Stimulated activated CD4-positive, alpha-beta T cell treated with anti-CD3 and anti-CD28 coated beads, Interleukin-1b, Interleukin-23, amount 100 ng/mL, for 4 hours (primary cell): ENCODE measurements at places on chromosomes 16 and 17.

DNA sequence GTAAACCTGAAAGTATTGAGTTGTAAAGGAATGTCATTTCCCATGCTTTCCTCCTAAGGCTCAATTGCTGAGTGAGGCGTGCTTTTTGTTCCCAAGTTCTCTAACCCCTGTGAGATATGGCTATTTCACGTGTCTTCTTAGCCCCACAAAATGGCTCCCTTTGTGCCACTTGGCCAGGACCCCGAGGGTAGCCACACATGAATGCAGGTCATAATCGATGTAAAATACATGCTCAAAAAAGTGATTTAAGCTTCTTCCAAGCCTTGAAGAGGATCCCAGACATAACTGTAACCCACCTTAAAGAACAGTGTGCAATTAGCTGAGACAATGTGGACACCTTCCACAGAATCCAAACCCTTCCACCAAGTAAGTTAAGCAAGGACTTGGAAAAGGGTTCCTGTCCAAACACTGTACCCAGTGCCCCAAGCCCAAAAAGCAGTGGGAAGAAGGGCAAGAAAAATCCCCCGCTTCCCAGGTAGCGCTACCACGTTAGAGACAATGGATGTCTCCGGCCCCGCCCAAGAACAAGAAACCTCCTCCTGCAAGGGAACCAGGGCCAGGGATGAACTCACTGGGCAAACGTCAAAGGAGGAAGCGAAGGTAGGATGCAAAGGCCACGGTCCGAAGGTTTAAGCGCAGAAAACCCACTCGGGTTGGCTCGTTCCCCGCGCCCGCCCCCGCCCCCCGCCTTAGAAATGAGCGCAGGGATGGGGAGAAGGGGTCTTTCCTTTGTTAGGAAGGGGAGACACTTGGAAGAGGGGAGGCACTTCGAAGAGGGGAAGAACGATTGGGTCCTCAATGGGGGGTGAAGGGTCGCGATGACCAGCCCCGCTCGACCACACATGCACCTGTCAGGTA is 1.2 kb downstream of the JPT1 start:
- no peak for DNase-seq

GRCh38 chr16:30816769-30817168 is 29.8 kb upstream of the ZNF629 start:
- DNase-seq: no peak

DNA sequence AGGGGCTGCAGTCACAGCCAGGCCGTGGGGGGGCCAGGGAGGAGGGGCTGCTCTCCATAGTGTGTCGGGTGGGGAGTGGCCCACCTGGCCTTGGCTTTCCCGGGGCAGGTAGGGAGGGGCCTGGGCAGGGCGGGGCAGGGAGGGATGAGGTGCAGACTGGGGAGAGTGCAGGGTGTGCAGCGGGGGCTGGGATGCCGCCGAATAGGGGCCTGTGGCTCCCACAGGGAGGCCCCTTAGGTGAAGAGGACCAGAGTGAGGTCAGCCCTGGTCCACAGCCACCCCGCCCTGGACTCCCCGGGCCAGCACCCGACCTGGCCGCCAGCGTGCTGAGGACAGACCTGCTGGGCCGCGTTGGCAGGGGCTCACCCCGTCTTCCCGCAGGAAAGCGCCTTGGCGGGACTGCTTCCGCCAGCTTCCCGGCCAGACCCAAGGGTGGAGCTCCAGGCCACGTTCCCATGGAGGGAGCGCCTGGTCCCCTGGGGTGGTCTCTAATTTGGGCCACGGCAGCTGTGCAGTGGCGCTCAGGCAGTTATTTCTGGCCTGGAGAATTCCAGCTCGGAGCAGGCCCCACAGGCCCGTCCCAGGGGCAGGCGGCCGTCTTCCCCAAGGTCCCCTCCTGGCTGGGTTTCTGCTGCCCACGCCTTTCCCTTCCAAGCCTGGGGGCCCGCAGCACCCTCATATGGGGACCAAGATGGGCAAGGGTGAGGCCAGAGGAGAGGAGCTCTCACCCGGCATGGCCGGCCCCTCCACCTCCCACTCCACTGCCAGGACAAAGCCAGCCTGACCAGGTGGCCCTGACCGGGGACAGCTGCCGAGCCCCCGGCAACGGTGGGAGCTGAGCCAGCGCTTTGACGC is 27.9 kb downstream of the CACNA1H start:
- no peak for DNase-seq

DNA sequence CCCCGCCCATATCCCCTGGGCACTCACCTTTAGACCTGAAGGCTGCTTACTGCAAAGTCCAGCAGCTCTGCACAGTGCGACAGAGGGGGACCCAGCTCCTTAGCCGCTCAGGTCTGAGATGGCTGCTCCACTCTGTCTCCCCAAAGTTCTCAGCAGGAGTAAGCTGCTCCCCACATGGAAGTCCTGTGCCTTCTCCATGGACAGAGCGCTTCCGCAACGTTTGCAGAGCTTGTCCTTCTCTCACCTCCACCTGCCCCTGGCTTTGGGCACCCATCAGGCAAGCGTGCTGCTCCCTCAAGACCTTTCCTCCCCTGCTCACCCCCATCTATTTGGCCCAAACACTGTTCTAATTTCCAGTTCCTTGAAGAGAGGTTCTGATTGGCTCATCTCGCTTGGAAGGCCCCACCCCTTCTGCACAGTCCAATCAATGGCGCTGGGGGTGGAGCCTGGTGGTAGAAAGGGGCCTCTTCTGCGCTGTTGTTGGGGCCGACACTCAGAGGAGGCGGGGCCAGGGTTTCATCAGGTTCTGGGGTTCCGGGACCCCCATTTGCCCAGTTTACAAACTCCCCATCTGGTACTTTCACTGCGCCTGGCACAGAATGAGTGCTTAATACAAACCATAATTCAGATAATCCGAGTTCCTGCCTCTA is 137.2 kb downstream of the CYLD start:
- DNase-seq: no peak

- peak; percentile 50 for DNase-seq
These were observed 7.9 kb upstream of the BAHCC1 start for GRCh38 chr17:81387100-81388090.

- no peak for DNase-seq
These were observed 64.9 kb downstream of the ZNF652 start for GRCh38 chr17:49297141-49297540.

DNA sequence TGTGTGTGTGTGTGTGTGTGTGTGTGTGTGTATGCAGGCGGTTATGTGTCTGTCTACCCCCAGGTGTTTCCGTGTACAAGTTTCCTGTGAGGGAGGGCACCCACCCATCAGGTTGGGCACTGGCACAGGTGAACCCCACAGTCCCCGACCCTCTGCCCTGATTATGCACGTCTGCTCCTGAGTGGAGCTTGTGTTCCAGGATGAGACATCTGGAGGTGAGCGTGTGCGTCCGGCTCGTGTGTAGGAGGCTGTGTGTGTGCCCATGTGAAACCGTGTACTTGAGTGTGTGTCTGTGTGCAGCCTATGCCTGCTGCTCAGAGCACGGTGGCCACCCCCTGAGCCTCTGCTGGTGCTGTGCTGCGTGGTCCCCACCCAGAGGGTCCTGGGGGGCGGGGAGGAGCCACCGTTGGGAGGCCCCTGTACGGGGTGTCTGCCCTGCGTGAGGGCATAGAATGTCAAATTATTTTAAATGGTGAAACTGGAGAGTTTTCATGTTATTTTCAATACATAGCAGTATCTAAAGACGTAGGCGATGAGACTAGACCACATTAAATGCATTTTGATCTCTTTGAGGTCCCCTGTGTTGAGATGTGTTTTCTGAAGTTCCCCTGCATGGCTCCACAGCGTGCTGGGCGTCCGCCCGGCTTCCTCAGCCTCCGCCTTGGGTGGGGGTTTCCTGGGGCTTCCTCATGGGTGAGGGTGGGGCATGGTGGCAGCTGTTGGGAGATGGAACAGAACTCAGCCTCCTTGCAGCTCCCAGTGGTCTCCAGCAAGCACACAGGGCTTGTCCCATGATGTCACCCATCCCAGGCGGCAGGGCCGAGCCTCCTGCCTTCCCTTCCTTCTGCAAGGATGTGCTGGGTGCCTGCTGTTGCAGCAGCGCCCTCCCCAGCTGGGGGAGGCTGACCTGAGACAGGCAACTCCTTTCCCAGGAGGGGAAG is 43.4 kb downstream of the KCNJ12 start:
- DNase-seq: peak; percentile 26

DNA sequence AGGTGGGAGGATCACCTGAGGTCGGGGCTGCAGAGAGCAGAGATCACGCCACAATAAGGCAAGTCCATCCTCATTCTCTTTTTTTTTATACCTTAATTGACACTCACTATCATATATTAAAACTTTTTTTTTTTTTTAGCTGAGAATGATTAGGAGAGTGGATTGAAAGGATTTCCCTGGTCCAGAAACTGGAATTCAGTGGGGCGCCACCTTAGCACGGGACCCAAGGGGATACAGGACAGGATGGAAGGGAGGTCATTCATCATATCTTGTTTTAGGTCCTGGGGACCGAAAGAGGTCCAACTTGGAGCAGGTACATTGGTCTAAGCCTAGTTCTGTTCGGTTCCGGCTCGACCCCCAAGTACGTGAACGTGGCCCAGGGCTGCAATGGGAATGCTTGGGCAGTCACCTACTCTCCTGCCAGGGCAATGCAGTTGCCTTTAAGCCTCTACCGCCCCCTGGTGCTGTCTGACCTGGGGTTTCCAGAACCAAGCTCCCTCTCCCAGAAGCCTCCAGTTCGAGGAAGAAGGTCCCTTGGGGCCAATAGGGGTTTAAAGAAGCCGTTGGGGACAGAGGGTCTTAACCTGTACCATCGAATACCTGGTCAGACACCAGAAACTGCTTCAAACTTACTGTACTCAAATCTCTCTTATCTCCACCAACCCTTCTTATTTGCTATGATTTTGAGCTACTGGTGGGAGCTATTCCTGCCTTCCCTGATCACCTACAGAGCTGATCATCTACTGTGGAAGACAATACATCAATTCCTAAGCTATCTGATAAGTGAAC is 19.9 kb upstream of the GPATCH8 start:
- DNase-seq: peak; percentile 20

- DNase-seq: no peak
These were observed 164.4 kb upstream of the ZNF267 start for GRCh38 chr16:31709181-31709580.

- DNase-seq: no peak
These were observed 111.7 kb upstream of the CDH5 start for GRCh38 chr16:66254751-66255150.
